Pancreas (tissue), 10 donors: ENCODE measurements at places on chromosomes 1 and 21. TPM values are rescaled to one million over a fixed set of nuclear protein-coding genes. Genes with fewer than 3 reads are reported as not detected.

The MAN1A2 gene
- 43.3 TPM for total RNA-seq

The FASLG gene
- total RNA-seq = 0.06 TPM

The CALML6 gene
- total RNA-seq = 0.65 TPM

The ZNF695 gene
- total RNA-seq = not detected

The HMGCS2 gene
- total RNA-seq = 0.47 TPM

The HNRNPCL4 gene
- not detected for total RNA-seq

The ETV3L gene
- total RNA-seq = not detected

The PADI2 gene
- 10.0 TPM for total RNA-seq

The S100A3 gene
- 0.20 TPM for total RNA-seq

The DNAJC28 gene
- total RNA-seq = 0.73 TPM

The CFHR3 gene
- total RNA-seq = not detected

The TRNAU1AP gene
- 5.5 TPM for total RNA-seq

The NID1 gene
- total RNA-seq = 4.0 TPM

The KCNE1 gene
- total RNA-seq = 0.34 TPM

- H3K27ac ChIP-seq = no peak overlapping the region
- no peak overlapping the region for H3K4me3 ChIP-seq
- no peaks in the 10 kb centered on the region for H3K36me3 ChIP-seq
These were observed 50.7 kb upstream of the ST6GALNAC3 start for GRCh38 chr1:76023669-76024435.

DNA sequence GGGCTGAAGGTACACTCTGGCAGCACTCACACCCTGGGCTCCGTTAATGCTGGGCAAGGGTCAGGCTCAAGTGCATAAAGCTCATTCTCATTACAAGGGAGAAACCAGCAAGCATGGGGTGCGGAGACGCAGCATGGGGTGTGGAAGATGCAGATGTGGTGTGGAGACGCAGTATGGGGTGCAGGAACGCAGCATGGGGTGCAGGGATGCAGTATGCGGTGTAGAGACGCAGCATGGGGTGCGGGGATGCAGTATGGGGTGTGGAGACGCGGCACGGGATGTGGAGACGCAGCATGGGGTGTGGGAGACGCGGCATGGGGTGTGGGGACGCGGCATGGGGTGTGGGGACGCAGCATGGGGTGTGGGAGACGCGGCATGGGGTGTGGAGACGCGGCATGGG is 390.7 kb downstream of the NPHP4 start:
- H3K27ac ChIP-seq = no peak overlapping the region
- no peak overlapping the region for H3K4me3 ChIP-seq
- H3K27me3 ChIP-seq = no peaks in the 10 kb centered on the region
- DNase-seq = no peak

- no peak overlapping the region for H3K27ac ChIP-seq
- no peak overlapping the region for H3K4me3 ChIP-seq
- no peaks in the 10 kb centered on the region for H3K27me3 ChIP-seq
- no peaks in the 10 kb centered on the region for H3K36me3 ChIP-seq
- DNase-seq = no peak
These were observed 203.9 kb upstream of the PROX1 start for GRCh38 chr1:213783893-213784292.

- no peak overlapping the region for H3K4me3 ChIP-seq
- peaks cover 7% of the 10 kb centered on the region for H3K36me3 ChIP-seq
- no peaks in the 10 kb centered on the region for H3K4me1 ChIP-seq
- no peak for DNase-seq
These were observed 50.8 kb upstream of the WNT2B start for GRCh38 chr1:112457955-112458354.

- no peaks in the 10 kb centered on the region for H3K36me3 ChIP-seq
- H3K27ac ChIP-seq = no peak overlapping the region
- DNase-seq = no peak
- no peaks in the 10 kb centered on the region for H3K27me3 ChIP-seq
- H3K4me3 ChIP-seq = no peak overlapping the region
These were observed 5.6 kb downstream of the PDZK1IP1 start for GRCh38 chr1:47184090-47184821.

DNA sequence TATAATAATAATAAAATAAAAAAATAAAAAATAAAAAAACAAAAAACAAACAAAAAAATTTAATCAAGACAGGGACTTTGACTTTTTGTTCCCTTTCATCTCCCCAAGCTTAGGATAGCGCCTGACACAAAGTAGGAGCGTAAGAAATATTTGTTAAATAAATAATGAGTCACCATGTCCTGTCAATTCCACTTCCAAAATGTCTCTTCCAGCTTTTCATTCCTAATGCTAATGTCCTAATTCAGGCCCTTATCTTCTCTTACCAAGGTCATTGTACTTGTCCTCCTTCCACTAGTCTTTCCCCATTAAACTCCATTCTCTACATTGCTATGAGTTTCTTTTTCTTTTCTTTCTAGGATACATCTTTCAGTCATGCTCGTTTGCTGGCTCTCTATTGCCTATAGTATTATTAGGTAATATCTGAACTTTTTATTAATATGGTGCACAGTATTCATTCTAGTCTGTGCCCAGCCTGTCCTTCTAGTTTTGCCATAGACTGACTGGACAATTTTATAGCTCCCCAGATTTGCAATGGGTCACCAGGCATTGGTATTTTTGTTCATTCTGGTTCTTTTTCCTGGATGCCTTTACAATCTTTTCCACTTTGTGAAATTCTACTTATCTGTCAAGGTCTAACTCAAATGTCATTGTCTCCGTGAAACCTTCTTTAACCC is 11.4 kb downstream of the NEXN start:
- H3K4me3 ChIP-seq = no peak overlapping the region
- no peaks in the 10 kb centered on the region for H3K27me3 ChIP-seq
- no peak overlapping the region for H3K27ac ChIP-seq
- no peaks in the 10 kb centered on the region for H3K36me3 ChIP-seq
- DNase-seq = no peak
- H3K4me1 ChIP-seq = peaks cover 12% of the 10 kb centered on the region

DNA sequence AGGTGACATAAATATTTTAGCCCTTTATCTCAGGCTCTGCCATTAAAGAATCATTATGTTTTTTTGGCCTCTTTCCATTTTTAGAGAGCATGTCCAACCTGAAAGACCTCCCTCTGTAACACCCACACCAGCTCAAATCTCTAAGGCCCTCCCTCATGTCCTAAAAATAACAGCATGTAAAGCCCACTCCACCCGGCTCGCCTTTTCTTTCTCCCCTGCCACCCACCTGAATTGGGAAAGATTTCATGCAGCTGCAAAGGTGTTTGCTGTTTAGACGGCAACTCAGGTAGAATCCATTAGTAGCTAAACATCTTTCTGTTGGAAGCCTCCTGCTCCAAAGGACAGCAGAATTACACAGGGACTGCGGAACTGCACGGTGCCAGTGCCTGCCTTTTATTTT is 79.9 kb downstream of the DMRTA2 start:
- no peaks in the 10 kb centered on the region for H3K4me1 ChIP-seq
- H3K36me3 ChIP-seq = no peaks in the 10 kb centered on the region
- no peak overlapping the region for H3K4me3 ChIP-seq
- H3K27ac ChIP-seq = no peak overlapping the region

DNA sequence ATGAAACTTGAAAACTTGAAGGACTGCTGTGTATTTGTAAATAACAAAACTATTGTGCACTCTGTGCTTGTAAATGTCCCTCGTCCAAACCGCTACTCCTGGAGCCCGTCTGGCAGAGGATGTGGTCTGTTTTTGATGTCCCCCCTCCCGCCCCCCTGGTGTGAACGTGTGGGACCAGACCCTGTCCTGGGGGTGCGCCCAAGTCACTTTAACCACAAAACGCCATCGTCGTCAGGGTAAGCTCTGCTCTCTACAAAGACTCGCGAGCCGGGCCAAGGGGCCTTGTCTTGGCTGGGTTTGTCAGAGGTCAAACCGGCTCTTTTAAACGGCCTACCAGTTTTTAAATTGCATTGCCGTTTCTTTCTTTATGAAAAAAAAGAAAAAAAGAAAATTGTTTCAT is 87.4 kb upstream of the TMEM51 start:
- H3K27me3 ChIP-seq = no peaks in the 10 kb centered on the region
- no peaks in the 10 kb centered on the region for H3K4me1 ChIP-seq
- no peak overlapping the region for H3K27ac ChIP-seq
- no peak overlapping the region for H3K4me3 ChIP-seq

DNA sequence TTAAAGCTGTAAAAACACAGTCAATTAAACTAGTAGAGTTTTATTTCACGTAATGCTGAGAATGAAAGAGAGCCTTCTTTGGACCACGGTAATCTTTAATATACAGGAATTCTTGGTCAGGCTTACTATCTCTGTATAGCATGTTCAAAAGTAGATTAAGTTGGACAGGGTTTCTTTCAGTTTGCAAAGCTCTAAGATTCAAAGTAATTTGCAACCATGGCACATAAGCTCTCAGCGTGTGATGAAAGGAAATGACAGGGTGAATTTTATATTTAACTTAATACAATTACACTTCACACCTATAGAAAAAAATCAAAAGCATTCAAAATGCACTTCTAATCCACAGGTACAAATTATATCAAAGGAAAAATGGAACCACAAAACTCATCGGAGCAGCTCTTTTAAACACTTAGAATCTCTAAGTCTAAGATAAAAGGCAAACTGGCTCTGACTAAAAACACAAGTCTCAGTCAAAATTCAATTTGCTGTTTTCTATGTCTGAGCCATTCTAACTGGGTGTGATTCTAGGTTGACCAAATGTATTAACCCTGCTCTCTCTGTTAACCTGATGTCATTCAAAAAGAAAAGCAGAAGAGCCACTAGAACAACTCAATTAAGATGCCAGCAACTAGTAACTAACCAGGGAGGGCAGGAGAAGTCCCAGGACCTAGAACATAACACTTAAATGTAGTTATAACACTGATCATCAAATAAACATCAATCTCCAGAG is 147.7 kb downstream of the RERE start:
- no peaks in the 10 kb centered on the region for H3K36me3 ChIP-seq
- no peaks in the 10 kb centered on the region for H3K27me3 ChIP-seq
- H3K4me3 ChIP-seq = no peak overlapping the region
- no peak for DNase-seq

DNA sequence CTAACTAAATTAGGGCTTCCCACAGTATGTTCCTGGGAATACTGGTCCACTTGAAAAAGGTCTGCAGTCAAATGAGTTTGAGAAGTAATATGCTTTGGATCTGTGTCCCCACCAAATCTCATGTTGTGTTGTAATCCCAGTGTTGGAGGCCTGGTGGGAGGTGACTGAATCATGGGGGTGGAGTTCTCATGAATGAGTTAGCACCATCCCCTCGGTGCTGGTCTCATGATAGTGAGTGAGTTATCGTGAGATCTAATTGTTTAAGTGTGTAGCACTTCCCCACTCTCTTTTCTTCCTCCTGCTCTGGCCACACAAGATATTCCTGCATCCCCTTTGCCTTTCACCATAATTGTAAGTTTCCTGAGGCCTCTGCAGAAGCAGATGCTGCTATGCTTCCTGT is 16.9 kb upstream of the DMRTB1 start:
- no peak overlapping the region for H3K4me3 ChIP-seq
- no peaks in the 10 kb centered on the region for H3K4me1 ChIP-seq
- H3K27me3 ChIP-seq = no peaks in the 10 kb centered on the region
- no peak overlapping the region for H3K27ac ChIP-seq

GRCh38 chr21:45382697-45382997 is 22.3 kb upstream of the COL18A1 start:
- H3K4me3 ChIP-seq = no peak overlapping the region
- H3K36me3 ChIP-seq = no peaks in the 10 kb centered on the region
- no peaks in the 10 kb centered on the region for H3K27me3 ChIP-seq
- H3K4me1 ChIP-seq = no peaks in the 10 kb centered on the region

DNA sequence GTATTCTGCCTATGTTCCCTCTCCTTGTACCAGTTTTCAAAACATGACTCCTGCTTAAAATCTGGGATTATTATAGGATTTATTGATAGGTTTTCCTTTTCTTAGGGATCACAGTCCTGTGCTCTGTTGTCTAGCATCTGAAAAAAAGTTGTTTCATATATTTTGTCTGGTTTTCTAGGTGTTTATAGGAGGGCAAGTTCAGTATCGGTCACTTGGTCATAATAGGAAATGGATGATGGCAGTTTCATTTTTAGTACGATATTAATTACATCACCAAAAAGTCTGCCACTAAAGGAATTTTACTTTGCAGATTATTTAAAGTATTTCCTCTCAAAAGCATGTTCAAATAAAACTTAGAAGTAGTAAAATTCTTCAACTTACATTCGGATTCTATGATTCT is 94.4 kb downstream of the RASAL2 start:
- H3K4me3 ChIP-seq = no peak overlapping the region
- DNase-seq = no peak
- H3K36me3 ChIP-seq = no peaks in the 10 kb centered on the region
- no peak overlapping the region for H3K27ac ChIP-seq

DNA sequence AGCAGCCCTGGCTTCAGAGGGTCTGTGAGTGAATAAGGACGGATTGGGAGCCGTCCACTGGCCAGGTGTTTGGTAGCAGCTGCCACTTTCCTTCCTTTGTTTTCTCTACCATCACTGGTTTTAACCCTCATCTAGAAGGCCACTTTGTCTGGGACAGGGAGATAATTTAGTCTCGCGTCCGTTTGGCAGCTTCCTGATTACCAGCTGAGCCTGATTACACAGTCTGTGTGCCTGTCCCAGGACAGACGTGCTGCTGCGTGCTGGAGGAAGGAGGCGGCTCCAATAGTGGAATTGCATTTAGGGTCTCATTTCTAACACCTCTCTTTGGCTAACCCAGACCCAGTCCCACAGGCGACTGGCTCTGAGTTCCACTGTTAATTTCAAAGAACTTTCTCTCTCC is 24.6 kb upstream of the CASQ2 start:
- no peak overlapping the region for H3K4me3 ChIP-seq
- H3K4me1 ChIP-seq = no peaks in the 10 kb centered on the region
- H3K27ac ChIP-seq = no peak overlapping the region
- no peaks in the 10 kb centered on the region for H3K36me3 ChIP-seq
- no peak for DNase-seq

GRCh38 chr1:158989424-158989823 is 20.3 kb upstream of the IFI16 start:
- no peak overlapping the region for H3K27ac ChIP-seq
- no peaks in the 10 kb centered on the region for H3K36me3 ChIP-seq
- DNase-seq = no peak
- no peaks in the 10 kb centered on the region for H3K27me3 ChIP-seq

DNA sequence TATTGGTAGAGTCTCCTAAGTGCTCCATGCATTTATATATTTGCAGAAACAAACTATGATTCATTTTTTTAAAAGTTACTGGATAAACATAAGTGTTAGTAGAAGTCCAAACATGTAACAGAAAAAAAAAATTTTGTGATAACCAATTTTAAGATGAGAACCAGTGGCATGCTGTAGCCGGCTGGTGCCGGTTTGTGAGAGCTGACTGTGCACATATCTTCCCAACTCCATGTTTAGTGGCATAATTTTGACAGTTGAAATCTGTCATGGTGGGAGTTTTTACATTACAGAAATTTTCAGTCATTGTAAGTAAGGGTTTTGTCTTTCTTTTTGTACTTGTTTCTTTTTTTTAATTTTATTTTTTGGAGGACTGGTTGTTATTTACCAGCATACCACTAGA is 141.2 kb downstream of the TTLL7 start:
- no peak overlapping the region for H3K27ac ChIP-seq
- no peak for DNase-seq
- H3K4me3 ChIP-seq = no peak overlapping the region
- H3K27me3 ChIP-seq = no peaks in the 10 kb centered on the region
- H3K4me1 ChIP-seq = peaks cover 29% of the 10 kb centered on the region

- H3K4me3 ChIP-seq = no peak overlapping the region
- H3K36me3 ChIP-seq = no peaks in the 10 kb centered on the region
- H3K27me3 ChIP-seq = no peaks in the 10 kb centered on the region
- H3K27ac ChIP-seq = no peak overlapping the region
- no peak for DNase-seq
These were observed 77.9 kb downstream of the OMA1 start for GRCh38 chr1:58468612-58469011.

GRCh38 chr21:37503848-37504467 is 137.4 kb downstream of the DYRK1A start:
- no peak overlapping the region for H3K27ac ChIP-seq
- no peak overlapping the region for H3K4me3 ChIP-seq
- DNase-seq = no peak
- H3K4me1 ChIP-seq = no peaks in the 10 kb centered on the region
- H3K27me3 ChIP-seq = no peaks in the 10 kb centered on the region
- H3K36me3 ChIP-seq = no peaks in the 10 kb centered on the region
